ENCODE measurements at places on chromosomes 16 and 17. TPM values are rescaled to one million over a fixed set of nuclear protein-coding genes. Genes with fewer than 3 reads are reported as not detected.

MT1M gene
- total RNA-seq: 29.8 TPM

DLX4 gene
- total RNA-seq: 3.0 TPM

CA5A gene
- total RNA-seq: 0.06 TPM

SULT1A2 gene
- 10.3 TPM for total RNA-seq

C16orf92 gene
- total RNA-seq: not detected

SRCAP gene
- total RNA-seq: 73.8 TPM
